ENCODE measurements at places on chromosomes 7 and 10.
A peak's percentile ranks its signal among the peaks of the same experiment; 100 is the strongest.

DNA sequence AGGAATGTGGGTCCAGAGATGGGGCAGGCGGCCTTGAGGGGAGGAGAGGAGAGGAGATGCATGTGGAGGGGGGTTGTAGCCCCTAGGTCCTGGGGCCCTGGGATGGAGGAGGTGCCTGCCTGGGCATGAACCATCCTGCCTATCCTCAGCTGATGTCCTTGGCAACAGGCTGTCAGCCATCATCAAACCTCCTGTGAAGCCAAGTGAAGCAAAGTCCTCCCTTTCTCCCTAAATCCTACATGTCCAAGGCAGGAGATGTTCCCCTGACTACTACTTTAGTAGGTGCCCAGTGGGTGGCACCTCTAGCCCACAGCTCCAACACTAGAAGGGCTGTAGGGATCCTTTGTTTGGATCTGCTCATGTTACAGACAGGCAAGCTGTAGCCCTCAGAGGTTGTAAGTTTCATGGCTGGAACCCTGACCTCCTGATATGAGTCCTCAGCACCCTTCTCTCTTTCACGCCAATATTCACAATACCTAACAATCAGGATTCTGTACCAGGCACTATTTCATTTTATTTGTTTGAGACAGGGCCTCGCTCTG lies 66.6 kb upstream of the SYPL1 start:
- DNase-seq, result peak; percentile 31

DNA sequence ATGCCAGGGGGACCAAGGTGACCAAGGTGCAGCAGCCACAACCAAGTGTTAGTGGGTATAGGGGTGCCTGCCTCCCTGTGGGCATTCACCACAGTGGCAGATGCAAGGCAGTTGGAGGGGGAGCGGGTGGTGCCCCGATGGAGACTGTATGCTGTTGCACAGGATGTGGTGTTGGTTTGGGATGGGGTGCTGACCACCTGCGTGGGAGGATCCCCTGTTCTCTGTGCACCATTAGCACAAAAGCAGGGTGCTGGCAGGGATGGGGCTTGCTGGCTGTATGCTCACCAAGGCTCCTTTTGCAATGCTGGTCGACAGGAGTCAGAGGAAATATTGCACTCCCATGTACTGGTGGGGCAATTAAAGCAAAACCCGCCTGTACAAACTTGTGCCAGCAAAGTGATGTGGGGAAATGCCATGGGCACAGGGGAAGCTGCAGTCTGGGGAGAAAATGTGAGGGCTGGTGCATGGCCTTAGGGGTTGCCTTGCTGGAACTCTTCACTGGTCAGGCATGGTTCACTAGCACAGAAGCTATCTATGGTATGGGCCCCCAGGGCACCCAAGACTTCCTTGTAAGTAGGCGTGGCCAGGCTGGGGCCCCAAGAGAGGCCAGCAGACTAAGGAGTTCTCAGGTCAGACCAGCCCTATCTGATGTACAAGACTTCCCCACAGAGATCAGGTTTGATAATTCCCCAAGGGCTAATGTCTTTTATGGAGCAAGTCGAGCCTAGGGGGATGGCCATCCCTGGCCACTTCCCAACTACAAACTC lies 51.9 kb upstream of the GNAT3 start:
- DNase-seq, result no peak

DNA sequence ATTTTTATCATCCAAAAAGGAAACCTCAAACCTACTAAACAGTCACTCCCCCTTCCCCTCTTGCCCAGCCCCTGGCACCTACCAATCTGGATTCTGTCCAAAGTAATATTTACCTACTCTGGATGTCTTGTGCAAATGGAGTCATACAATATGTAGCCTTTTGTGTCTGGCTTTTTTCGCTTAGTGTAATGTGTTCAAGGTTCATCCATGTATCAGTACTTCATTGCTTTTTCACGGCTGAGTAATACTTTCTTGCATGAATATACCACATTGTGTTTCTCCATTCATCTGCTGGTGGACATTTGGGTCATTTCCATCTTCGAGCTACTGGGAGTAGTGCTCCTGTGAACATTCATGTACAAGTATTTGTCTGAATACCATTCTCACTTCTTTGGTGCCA lies 113.6 kb downstream of the EEPD1 start:
- DNase-seq, result no peak

GRCh38 chr10:1368842-1369171 lies 312.6 kb downstream of the WDR37 start:
- DNase-seq, result peak; percentile 51

DNA sequence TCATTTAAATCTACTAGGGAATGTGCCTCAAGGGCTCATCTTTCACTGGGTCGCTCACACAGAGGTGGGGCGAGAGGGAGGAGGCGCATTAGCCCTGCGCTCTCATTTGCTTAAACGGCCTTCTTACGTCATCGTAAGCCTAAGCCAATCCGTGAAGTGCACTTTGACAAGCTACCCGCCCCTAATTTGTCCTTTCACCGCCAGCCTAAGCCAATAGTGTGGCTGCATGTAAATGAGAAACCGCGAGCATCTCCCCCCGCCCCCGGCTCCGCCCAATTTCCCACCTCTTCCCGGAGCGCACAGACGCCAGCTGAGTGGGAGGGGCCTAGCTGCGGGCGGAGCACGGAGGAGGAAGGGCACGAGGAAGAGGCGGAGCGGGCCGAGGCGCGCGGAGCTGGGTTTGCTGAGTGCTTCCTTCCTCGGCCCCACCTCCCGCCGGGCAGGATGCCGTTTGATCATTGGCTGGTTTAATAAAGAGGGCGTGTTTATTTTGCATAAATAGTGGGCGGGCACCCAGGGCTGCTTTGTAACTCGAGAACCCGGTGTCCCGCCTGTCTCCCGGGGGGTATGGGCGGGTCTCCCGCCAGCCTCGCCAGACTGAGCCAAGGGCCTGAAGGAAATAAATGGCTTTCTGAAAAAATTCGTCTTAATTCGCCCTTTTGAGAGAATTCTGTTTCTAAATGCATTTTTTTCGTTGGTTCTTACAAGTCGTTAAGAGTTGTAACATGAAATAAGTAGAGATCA lies 289.6 kb upstream of the NFE2L3 start:
- DNase-seq, result peak; percentile 100

GRCh38 chr10:26650406-26650805 lies 47.1 kb upstream of the PDSS1 start:
- no peak for DNase-seq

GRCh38 chr10:88226891-88227290 lies 356.2 kb downstream of the RNLS start:
- no peak for DNase-seq

DNA sequence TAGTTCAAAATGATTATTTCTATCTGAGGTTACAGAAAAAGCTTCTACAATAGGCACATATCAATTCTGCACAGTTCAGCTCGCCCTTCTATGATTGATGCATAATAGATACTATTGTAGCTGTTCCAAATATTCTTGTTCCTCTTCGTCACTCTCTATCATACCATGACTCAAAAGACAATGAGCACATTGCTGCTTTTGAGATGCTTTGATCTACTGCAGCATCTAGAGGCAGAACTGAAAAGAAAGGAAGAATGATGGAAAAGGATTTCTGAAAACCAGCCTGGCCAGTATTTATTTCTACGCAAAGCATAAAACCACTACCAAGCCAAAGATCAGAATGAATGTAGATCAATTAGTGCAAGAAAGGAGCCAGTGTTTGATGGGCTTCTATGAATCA lies 59.3 kb upstream of the PLXDC2 start:
- no peak for DNase-seq
